ENCODE measurements at places on chromosomes 13 and 19. TPM values are rescaled to one million over a fixed set of nuclear protein-coding genes. Genes with fewer than 3 reads are reported as not detected.
A peak's percentile ranks its signal among the peaks of the same experiment; 100 is the strongest.

ATCAY gene
- polyA plus RNA-seq: 0.30 TPM

- DNase-seq: no peak
Measured at GRCh38 chr13:109203587-109203986, 574.2 kb downstream of the MYO16 start.

- peak; percentile 54 for DNase-seq
Measured at GRCh38 chr19:32336259-32337083, 8.9 kb upstream of the ZNF507 start.

DNA sequence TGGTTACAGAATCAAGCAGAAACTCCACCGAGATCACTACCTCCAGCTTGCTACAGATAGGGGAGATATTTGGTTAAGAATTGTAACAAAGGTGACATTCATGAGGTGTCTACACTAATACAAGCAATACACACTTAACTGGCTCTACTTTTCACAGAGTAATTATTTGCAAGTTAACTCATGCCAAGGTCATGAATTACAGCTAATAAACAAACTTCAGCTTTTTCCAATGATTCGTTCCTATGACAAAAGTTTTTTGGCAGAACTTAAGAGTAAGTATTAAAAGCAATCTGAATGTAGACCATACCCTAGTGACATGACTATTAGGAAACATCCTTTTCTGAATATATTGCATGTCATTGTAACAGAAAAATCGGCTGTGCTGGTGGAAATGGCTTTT lies 72.1 kb downstream of the LHFPL6 start:
- peak; percentile 37 for DNase-seq

GRCh38 chr19:23056516-23056915 lies 53.5 kb upstream of the ZNF728 start:
- no peak for DNase-seq

DNA sequence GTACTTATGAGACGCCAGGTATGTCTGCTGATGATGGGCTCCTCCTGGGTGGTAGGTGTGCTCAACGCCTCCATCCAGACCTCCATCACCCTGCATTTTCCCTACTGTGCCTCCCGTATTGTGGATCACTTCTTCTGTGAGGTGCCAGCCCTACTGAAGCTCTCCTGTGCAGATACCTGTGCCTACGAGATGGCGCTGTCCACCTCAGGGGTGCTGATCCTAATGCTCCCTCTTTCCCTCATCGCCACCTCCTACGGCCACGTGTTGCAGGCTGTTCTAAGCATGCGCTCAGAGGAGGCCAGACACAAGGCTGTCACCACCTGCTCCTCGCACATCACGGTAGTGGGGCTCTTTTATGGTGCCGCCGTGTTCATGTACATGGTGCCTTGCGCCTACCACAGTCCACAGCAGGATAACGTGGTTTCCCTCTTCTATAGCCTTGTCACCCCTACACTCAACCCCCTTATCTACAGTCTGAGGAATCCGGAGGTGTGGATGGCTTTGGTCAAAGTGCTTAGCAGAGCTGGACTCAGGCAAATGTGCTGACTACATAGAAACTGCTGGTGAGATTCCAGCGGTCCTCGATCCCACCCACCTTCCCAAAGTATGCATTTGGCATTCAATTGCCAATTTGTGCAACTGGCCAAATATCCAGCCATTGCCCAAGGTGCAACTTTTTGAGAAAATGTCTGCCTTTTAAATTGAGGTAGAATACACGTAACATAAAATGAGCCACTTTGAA lies 10.2 kb downstream of the OR2Z1 start:
- DNase-seq: no peak

Data from right lung (tissue), 10 donors.